Inflammatory macrophage (primary cell): ENCODE measurements at places on chromosomes 6 and 20.

DNA sequence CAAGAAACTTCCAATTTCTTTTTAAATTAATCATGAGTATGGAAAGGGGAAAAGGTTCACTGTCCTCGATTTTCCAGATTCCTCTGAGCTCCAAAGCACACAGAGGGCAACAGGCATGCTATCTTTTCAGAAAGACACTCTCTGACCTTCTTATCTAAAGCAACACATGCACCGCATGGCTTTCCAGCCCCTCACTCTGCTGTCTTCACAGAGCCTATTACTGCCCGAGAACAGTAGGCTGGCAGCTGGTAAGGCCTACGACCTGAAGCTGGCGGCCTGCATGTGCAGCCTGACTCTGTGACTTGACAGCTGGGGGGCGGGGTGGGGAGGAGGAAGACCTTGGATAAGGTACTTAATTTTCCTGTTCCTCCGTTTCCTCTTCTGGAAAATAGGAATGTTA lies 86.3 kb downstream of the ELOVL4 start:
- DNase-seq: no peak

- DNase-seq: no peak
These were observed 13.8 kb downstream of the ECT2L start for GRCh38 chr6:138809677-138810076.

DNA sequence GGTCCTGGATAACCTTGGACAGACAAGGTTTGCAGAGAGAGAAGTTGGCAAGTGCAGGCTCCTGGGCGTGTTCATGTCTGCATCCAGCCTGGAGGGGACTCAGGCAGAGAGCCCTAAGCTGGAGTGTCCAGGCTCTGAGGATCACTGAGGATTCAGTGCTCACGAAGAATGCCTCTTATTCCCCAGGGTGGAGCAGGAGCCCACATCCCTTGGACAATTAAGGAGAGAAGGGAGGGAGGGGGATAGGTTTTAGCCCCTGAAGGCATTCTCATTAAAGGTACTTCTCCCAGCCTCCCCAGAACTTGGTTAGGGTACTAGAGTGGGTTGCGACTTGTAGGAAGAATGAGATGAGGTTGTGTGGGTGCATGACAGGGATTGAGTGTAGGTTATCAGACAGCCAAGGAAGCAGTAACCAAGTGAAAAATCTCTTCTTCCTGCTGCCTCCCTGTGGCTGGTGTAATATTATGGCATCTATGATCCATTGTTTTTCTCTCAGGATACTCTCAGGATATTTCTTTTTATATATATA lies 680 bp downstream of the HLA-DPB1 start:
- peak; percentile 30 for DNase-seq

DNA sequence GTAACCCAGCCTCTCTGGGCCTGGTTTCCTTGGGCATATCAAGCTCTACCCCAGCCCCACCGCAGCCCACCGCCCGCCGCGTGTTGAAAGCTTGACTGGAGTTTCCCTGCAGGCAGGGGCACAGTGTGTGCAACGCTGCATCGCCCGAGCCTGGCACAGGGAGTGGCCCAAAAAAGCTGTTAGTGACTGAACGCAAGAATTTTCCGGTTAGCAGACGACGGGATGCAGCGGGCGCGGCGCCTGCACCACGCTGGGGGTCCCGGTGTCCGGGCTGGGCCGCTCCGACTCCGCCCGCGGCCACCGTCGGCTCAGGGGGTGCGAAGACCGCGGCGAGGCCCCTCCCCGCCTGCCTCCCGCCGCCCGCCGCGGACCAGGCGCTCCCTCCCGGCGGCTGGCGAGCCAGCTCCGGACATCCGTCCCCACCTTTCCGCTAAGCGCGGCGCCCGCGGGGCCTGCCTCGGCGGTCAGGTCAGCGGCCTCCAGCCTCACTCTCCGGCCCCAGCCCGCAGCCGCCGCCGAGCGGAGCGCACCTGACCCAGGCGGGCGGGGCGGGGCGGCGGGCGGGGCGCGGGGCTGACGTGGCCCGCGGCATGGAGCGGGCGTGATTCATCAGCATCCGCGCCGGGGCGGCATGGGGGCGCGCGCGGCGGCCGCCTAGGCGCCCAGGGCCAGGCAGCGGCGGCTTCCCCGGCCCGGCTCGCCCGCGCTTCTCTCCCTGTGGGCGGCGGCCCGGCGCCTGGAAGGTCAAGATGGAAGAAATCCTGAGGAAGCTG lies at the start of gene ARFGEF3:
ARFGEF3 (plus strand) TSS at position 602 of the 773 bp plus-strand sequence; CDS start at position 750, 148 bp downstream.
- DNase-seq: peak; percentile 62

GRCh38 chr6:125273965-125274364 lies 27.8 kb downstream of the HDDC2 start:
- no peak for DNase-seq

DNA sequence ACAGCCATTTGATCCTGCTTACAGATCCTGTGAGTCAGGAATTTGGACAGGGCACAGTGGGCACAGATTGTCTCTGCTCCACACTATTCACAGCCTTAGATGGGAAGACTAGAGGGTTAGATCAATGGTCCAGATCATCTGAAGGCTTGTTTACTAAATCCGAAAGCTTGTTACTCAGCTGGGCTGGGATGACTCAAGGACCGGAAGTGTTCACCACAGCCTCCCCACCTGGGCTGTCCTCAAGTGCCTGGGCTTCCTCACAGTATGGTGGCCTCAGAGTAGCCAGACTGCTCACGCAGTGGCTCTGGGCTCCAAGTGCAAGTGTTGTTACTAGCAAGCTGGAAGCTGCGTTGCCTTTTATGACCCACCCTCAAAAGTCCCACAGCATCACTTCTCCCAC lies 75.4 kb upstream of the INSM1 start:
- DNase-seq: no peak

GRCh38 chr20:5890773-5891441 lies 59.4 kb downstream of the TRMT6 start:
- DNase-seq: no peak
